Brain pericyte (primary cell): ENCODE measurements at places on chromosomes 12 and 14.

GRCh38 chr14:105525861-105526775 lies at the start of gene TMEM121:
TMEM121 (plus strand) TSS chr14:105526583; CDS start chr14:105528835, 2,252 bp downstream.
- no peak for DNase-seq

DNA sequence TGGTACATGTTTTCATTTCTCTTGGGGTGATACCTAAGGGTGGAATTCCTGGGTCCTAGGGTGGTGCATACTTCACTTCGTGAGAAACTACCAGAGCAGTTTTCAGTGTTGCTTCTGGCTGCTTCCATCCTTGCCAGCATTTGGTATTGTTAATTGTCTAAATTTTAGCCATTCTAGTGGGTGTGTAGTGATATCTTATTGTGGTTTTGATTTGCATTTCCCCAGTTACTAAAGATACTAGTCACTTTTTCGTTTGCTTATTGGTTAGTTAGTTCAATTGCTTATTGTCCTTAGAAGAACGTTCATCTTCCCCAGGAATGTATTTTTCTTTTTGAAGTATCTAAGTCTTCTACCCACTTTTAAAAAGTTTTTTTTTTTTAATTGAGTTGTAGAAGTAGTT lies 80.2 kb downstream of the ERC1 start:
- no peak for DNase-seq

- no peak for DNase-seq
These were observed 27.8 kb upstream of the KCNA5 start for GRCh38 chr12:5015711-5016492.

DNA sequence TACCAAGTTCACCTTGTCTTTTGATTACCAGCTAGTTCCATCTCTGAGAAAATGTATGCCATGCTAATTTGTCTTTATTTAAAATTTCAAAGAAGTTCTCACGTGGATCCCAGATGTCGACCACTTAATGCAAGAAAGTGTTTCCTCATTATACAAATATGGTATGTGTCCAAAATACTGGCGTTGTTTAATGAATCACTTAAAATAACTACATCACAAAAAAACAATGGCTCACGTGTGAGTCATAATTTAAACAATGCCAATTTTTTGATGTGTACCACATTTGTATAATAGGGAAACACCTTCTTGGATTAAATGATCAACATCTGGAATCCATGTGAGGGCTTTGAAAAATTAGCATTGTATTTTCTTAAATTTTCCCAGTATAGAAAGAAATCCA lies 40.8 kb downstream of the DBX2 start:
- DNase-seq, result no peak

- DNase-seq, result no peak
These were observed 4.7 kb downstream of the PPP2R3C start for GRCh38 chr14:35117112-35117511.

DNA sequence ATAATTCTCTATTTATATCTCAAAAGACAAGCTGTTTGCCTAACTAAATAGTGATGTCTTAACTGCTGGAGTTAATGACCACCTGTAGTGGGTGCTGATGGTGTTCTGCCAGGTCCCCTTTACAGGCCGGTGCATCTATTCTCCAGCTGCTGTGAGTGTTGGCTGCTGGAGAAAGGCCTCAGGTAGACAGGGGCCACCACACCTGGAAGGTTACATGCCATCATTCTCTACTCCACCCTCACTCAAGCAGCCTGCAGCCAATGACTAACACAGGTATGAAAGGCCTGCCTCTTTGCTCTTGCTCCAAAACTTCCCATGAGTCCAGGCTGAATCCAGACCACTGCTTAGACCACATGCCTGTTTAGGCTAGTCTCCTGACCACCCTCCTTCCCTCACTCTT lies 73.9 kb downstream of the RPS6KA5 start:
- no peak for DNase-seq

DNA sequence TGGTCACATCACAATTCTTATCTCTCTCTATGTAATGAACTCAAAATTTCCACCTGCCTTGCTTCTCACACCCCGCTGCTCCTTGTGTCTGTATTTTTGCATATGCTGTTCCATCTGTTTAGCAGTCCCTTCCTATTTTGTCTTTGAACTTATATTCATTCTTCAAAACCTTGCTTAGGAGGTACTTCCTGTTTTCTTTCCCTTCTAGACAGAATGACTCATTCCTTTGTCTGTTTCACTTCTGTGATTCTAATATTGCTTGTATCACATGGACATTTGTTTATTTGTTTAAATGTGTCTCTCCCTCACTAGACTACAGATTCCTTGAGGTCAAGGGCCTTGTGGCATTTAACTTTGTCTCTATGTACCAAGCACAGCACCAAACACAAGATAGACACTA lies 424.2 kb downstream of the ETNK1 start:
- no peak for DNase-seq

- no peak for DNase-seq
These were observed 92.8 kb downstream of the NINJ2 start for GRCh38 chr12:570435-570920.

DNA sequence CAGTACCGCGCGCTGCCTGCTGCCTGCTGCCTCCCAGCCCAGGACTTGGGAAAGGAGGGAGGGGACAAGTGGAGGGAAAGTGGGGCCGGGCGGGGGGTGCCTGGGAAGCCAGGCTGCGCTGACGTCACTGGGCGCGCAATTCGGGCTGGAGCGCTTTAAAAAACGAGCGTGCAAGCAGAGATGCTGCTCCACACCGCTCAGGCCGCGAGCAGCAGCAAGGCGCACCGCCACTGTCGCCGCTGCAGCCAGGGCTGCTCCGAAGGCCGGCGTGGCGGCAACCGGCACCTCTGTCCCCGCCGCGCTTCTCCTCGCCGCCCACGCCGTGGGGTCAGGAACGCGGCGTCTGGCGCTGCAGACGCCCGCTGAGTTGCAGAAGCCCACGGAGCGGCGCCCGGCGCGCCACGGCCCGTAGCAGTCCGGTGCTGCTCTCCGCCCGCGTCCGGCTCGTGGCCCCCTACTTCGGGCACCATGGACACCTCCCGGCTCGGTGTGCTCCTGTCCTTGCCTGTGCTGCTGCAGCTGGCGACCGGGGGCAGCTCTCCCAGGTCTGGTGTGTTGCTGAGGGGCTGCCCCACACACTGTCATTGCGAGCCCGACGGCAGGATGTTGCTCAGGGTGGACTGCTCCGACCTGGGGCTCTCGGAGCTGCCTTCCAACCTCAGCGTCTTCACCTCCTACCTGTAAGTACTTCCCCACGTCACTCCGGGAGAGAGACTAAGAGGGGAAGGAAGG lies at the start of gene LGR5:
Gene LGR5, plus strand, starts transcription at position 186 of the 732 bp plus-strand sequence. Its CDS starts 283 bp downstream, at position 469.
- no peak for DNase-seq

GRCh38 chr12:45670346-45671065 lies 59.0 kb upstream of the ARID2 start:
- DNase-seq, result no peak

- DNase-seq, result no peak
These were observed 11.7 kb downstream of the ASIC1 start for GRCh38 chr12:50069069-50069468.

GRCh38 chr12:52441320-52441911 lies 7.2 kb upstream of the KRT75 start:
- no peak for DNase-seq

GRCh38 chr12:20142956-20143355 lies 225.4 kb upstream of the PDE3A start:
- DNase-seq, result no peak

DNA sequence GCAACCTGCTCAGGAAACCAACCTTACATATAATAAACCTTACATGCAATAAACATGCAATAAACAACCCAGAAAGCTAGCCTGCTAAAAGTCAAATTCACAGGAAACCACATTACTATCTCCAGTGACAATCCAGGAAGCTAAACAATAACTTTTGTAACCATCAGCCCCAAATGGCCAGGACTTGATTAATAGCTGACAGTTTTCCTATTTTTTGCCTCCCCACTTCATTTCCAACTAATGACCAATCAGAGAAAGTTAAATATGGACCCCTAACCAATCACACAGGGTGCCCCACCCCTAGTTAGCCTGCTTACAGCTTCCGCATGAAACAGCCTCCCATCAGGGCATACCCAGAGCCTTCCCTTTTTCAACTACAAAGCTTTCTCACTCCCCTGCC lies 152.2 kb upstream of the LMNTD1 start:
- DNase-seq, result no peak

- DNase-seq, result no peak
These were observed 88.0 kb upstream of the MAX start for GRCh38 chr14:65190312-65190711.

GRCh38 chr14:90519262-90519920 lies 122.6 kb downstream of the CALM1 start:
- DNase-seq, result no peak

GRCh38 chr12:79776111-79776510 lies 85.3 kb upstream of the PAWR start:
- DNase-seq, result no peak

- DNase-seq, result no peak
These were observed 233.3 kb downstream of the CCDC59 start for GRCh38 chr12:82124711-82125380.

- DNase-seq, result no peak
These were observed 266.3 kb downstream of the AACS start for GRCh38 chr12:125331342-125332052.

DNA sequence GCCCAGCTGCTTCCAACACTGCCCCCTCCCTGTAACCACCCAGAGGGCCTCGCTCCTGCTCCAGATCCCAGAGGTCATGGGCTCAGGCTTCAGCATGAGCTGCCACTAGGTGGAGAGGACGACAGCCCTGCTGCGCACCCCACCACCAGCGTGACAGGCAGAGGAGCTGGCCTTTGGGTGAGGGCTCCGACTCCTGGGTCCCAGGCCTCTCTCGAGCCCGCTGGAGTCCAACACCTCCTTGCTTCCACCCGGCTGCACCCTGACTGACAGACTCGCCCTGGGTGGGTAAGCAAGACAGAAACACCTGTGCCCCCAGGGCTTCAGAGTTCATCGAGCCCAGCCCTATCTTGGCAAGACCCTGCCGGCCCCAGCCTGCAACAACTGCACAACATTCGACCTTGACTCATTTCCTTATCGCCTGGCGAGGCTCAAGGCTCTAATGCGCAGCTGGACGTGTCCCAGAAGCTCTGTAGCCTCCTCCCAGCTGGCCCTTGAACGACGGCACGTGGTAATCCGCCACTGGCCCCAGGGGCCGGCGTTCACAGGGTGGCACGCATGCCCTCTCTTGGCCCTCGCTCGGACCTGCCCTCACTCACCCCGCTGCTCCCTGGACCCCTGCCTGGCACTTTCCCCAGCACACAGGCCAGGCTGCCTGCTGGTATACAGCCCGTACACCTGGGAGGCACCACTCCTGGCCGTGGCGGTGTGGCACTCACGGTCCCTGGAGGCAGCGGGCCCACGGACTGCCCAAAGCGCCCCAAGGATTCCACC lies 28.0 kb downstream of the VPS37B start:
- DNase-seq, result no peak

- DNase-seq, result no peak
These were observed 408 bp upstream of the CACNA2D4 start for GRCh38 chr12:1918884-1919236.

GRCh38 chr12:15928870-15929571 lies 17.9 kb downstream of the DERA start:
- DNase-seq, result no peak

DNA sequence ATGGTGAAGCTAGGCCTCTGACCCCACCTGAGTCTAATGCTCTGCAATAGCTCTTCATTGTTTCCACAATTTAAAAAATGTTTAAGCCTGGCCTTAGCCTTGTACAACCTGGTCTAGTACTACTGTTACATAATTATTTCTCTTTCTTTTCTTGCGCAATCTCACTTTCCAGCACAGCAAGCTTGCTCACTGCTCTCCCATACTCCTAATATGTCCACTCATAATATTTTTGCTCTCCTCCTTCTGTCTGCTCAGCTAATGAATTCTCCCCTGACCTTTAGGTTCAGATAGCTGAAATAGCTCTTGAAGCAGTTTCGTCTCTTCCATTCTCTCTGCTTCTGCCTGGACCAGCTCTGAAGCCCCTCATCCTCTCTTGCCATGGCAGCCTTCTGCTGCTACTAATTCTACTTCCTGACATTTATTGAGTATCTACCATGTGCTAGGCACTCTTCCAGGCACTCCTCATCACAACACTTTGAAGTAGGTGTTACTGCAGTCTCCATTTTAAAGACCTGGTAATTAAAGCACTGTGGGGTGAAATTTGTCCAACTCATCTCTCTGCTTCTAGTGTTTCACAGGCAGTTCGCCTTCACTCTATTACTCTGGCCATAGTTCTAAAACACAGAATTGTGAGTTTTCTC lies 2.8 kb upstream of the SLC48A1 start:
- no peak for DNase-seq

DNA sequence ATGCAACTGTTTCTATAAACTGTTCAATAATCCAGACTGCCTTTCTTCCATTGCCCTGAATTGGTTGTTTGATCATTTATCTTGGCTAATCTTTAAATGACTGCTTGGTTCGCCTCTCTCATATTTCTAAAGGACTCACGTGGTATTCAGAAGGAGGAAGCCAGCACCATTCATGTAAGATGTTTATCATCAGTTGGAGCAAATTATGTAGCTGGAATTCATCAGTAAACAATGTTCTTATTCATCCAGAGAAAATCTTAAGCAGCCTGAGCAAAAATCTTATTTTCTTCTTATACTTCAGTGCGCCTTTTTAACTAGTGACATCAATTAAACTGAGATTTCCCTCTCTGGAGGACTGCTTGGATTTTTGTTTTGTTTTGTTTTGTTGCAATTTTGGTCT lies 538.7 kb upstream of the TMEM132C start:
- DNase-seq, result no peak

- no peak for DNase-seq
These were observed 136.7 kb upstream of the SLC35F4 start for GRCh38 chr14:58002618-58003017.

GRCh38 chr12:26187014-26187798 lies 8.2 kb upstream of the SSPN start:
- no peak for DNase-seq

- no peak for DNase-seq
These were observed 2.9 kb upstream of the B3GNT4 start for GRCh38 chr12:122200541-122201175.

- DNase-seq, result no peak
These were observed 56.2 kb downstream of the SVOP start for GRCh38 chr12:108964371-108965352.

DNA sequence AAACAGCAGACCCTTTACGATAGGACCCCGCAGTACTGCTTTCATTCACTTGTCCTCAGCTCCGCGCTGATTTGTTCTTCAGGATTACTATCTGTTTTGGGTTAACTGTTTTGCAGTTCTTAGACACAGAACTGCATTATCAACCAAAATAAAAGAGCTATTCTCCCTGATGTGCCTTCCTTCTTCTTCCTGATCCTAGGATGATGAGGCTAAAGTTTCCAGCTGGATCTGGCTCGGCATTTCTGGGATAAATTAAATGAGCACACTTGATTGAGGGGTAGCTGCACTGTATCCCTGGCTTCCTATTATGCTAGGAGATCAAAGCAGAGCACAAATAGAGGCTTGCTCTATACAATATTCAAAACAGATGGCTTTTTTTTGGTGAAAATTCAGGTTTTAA lies 165.7 kb downstream of the FBXL14 start:
- no peak for DNase-seq

GRCh38 chr14:104681689-104682074 lies 7.7 kb upstream of the INF2 start:
- DNase-seq, result no peak
